Activated naive CD8-positive, alpha-beta T cell treated with anti-CD3 and anti-CD28 coated beads, Interleukin-2, amount 50 U/mL, for 16 hours (primary cell): ENCODE measurements at places on chromosomes 2 and 18.
A peak's percentile ranks its signal among the peaks of the same experiment; 100 is the strongest.

DNA sequence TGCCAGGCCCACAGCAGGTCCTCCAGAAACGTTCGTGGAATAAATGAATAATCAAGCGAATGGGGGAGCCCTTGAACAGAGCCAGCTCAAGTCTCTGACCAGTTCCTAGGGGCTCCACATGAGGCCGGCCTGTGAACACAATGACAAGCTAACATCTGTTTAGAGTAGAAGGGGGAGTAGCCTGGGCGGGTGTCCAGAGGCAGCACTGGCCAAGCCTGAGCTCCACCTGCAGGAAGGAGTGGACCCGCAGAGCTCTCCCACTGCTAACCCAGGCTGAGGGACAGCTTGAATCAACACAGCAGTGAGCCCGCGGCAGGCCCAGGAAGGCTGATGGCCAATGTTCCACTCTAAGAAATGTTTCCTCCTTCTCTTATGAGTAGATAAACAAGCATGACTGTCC is 234.8 kb upstream of the RAB6C start:
- DNase-seq = no peak

- no peak for DNase-seq
Measured at GRCh38 chr2:167939514-167940345, 307.7 kb downstream of the STK39 start.

DNA sequence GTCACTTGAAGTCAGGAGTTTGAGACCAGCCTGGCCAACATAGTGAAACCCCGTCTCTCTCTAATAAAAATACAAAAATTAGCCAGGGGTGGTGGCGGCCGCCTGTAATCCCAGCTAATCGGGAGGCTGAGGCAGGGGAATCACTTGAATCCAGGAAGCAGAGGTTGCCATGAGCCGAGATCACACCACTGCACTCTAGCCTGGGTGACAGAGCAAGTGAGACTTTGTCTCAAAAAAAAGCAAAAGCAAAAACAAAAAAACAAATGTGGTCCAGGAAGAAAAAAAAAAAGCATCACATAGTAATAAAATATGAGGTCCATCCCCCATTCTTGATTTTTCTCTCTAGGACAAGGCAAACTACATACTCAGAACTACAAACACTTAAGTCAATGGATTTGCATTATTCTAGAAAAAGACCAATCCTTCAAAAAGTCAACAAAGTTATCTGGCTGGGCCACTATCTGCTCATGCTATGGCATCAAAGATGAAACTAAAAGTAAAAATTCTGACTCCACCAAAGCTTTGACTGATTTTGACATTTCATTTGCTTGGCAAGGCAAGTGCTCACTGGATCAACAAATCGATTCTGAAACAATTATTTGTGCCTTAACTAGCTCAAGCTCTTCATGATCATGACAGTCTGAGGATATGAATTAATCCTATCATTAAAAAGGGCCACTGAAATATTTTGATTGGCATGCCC is 28.4 kb downstream of the MEX3C start:
- no peak for DNase-seq

DNA sequence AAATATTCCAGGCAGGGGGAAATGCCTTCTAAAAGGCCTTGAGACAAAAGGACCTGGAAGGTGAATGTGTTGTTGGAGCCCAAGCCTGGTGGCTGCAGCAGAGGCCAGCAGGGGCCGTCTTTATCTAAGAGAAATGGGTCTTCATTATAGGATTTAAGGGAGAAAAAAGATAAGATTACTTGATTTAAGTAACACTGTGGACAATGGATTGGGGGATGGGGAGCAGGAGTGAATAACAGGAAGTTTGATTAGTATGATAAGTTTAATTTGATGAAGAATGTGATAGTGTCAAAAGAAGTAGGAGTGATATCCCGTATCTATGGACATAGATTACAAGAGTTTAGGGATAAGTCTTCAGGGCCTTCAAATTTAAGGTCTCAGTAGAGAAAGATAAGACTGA is 64.2 kb downstream of the WDR75 start:
- no peak for DNase-seq

GRCh38 chr2:175180701-175181103 is 808 bp downstream of the ATP5MC3 start:
- peak; percentile 11 for DNase-seq

- no peak for DNase-seq
Measured at GRCh38 chr2:119476301-119477112, 44.9 kb downstream of the TMEM37 start.

DNA sequence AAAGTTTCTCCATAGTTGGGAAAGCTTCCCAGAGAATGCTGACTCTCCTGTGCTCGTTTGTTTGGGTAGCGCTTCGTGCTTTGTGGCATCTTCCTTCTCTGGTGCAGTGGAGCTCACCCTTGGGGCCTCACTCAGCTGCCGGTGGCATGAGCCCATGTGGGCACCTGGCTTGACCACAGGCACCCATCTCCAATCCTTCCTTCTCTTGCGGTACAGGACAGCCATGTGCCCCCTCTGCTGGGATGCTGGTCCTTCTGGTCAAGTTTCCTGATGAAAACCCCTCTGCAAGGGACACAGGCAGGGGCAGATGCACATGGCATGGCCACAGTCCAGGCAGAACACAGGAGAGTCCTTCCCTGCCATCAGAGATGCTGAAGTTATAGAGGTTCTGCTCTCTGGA is 555.9 kb upstream of the HS6ST1 start:
- DNase-seq = no peak

GRCh38 chr2:106037932-106038331 is 156.2 kb downstream of the UXS1 start:
- no peak for DNase-seq

DNA sequence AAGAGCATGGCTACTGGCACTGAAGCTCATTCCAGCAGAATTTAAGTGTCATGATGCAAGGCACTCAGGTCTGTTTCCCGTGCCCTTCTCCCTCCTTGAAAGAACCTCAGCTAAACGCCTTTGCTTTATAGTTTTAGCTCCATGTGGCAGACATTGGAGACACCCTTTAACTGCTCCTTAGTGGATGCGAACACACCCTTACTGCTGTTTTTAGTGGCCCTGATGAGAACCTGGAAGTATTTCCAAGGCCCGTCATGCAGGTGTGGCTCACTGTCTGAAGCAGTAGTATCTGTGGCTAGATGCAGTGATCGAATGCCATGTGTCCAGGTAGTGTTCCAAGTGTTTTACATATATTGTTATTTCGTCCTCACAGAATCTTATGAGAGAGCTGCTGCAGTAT is 28.3 kb downstream of the KIF5C start:
- DNase-seq = no peak

DNA sequence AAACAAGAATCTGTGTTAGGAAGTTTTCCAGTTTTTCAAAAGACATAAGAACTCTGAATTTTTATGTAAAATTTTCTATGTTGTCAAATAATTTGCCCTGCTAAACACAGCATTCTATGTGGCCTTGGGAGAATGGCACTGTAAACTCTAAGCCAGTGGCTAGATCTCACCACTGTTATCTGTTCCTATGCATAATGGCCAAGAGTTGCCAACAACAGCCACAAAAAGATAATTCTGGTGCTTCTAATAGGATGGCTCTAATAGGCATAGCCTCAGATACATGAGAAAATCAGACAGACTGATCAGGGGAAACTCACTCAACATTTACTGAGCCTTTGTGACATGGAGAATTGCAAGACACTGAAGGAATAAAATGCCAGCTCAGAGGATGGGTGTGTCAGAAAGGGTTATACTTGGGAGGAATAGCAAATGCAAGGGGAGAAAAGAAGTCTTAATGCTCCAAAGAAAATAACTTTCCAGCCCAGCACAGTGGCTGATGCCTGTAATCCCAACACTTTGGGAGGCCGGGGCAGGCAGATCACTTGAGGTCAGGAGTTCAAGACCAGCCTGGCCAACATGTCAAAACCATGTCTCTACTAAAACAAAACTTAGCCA is 63.7 kb downstream of the COBLL1 start:
- DNase-seq = no peak

GRCh38 chr2:185919155-185919554 is 180.6 kb downstream of the FSIP2 start:
- no peak for DNase-seq

DNA sequence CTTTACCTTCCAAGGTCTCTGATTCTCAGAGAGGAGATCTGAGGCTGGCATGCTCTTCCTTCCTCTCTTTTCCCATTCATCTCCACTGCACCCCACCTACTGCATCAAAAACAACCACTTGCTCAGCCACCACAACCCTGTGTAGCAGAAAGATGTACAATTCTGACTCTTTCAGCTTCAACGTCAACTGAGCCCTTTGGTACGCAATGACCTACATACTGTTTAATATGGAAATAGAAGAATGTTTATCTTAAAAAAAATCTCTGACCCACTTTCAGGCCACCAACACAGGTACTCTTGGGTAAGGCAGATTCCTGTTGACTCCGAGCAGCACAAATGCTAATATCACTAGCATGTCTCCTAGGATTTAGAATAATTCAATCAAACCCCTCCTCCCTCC is 76.2 kb upstream of the AFF3 start:
- DNase-seq = no peak

DNA sequence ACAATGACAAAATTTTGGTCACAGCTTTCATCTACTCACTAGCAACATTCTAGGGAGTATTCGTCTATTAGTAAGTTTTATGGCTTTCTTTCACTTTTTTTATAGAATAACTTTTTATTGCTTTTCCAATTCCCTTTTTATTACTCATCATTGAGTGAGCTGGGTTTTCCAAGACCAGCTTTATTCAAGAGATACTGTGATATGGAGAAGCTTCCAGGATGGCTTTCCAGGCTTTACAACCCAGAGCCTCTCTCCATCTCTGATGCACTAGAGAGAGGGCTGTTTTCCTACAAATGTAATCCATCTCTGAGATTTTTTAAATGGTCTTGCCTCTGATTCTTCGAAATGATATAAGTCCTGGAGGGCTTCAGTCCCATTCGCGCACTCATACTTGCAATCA is 118.3 kb downstream of the LDLRAD4 start:
- no peak for DNase-seq

DNA sequence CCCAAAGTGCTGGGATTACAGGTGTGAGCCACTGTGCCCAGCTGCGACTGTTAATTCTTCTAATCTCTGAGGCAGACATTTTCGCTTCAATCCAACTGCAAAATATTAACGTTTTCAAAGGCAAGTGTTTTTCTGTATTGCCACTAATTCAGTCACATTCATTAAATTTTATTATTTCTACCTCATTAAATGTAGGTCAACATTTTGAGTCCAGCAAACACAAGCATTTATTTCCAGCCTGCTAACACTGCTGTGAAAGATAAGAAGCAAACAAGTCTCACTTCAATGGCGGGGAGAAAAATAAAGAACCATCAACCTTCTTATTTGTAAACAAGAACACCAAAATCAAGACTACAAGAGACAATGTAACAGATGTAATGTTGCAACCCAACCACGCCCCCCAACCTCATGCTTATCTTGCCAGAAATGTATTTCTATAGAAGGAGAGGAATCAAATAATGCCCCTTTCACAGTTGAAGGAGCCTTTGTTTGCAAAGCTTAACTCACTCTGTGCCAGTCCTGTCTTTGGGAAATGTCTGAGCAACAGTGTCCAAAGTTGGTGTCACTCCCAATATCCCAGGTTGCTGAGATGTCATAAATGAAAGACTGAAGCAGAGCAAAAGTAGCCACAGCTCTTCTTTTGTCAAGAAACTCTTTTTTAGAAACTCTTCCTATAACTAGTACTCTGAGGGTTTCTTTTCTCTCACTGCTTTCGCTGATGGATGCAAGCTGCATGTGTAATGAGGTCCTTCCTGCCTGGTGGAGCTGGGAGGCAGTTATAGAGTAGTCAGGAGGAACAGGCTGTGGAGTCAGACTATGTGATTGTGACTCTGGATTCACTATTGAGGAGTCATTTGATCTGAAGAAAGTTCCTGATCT is 8.6 kb downstream of the DOCK10 start:
- DNase-seq = no peak

DNA sequence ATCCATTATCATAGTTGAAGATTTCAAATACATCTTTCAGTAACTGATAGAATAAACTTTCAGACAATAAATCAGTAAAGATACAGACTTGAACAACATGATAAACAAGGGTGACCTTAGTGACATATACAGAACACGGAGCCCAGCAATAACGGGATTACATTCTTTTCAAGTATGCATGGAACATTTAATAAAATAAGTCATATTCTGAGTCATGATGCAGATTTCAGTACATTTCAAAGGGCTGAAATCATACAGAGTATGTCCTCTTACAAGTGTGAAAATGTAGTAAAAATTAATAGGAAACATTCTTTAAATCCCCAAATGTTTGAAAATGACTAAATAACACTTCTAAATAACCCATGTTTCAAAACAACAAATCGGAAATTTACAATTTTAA is 17.2 kb upstream of the KLHL29 start:
- DNase-seq = no peak

DNA sequence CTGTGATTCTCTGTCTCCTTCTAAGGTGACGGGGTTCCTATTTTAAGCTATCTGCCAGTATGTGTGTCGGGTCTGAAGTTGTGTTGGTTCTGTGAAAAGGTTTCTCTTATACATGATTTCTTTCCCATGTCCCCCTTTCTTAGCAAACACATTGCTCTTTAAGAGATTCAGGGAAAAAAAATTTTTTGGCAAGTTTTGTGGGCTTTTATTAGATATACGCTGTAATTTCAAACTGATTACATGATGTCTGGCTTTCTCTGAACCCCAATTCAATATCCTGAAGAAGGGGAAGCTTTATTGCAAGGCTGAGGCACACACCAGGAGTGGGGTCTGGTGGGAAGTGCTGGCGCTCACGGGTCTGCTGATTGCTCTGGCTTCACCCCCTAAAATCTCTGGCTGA is 210.6 kb downstream of the AGPS start:
- no peak for DNase-seq

DNA sequence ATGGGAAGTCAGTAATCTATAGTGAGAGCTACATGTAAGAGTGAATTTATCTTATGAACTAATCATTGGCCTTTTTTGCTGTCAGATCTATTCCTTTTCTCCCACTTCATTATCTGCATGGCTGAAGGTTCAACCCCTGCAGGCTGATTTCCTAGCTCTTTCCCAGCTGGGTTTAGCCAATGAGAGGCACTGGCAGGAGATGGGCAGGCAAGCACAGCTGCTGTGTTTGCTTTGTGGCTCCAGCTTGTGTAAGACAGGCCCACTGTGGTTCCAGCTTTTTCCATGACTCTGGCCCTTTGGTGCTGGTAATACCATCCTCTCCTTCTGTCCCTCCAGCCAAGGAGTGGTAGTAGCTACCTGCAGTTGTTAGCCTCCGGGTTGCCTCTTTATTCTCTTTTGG is 248.8 kb downstream of the PLCL1 start:
- no peak for DNase-seq

GRCh38 chr2:53210538-53210937 is 557.1 kb upstream of the CHAC2 start:
- DNase-seq = no peak

GRCh38 chr2:68246396-68246795 is 5.9 kb downstream of the PPP3R1 start:
- no peak for DNase-seq

GRCh38 chr2:127453392-127454171 is 35.4 kb downstream of the PROC start:
- no peak for DNase-seq

GRCh38 chr2:50851886-50852285 is 180.0 kb downstream of the NRXN1 start:
- no peak for DNase-seq

DNA sequence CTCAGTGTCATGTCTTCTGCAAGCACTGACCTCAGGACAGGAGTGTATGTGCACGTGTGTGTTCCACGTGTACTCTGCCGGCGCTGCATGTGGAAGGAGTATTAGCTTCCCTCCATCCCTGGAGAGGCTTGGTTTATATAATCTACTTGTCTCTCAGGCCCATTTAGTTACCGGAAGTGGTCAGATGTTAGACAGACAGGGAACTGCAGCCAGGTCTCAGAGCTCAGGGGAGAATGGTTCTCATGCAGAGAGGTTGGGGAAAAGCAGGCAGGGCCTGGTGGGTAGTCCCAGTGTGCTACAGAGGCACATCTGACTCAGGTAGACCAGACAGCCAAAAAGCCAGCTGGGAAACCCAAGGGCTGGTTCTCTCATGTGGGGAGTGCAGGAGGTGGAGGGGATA is 167.9 kb downstream of the CTIF start:
- no peak for DNase-seq
